ENCODE measurements at places on chromosomes 7 and 10.

- no peak for DNase-seq
Observed at GRCh38 chr7:3780525-3780924, 479.5 kb downstream of the SDK1 start.

- no peak for DNase-seq
Observed at GRCh38 chr7:135842446-135843179, 94.0 kb upstream of the FAM180A start.

DNA sequence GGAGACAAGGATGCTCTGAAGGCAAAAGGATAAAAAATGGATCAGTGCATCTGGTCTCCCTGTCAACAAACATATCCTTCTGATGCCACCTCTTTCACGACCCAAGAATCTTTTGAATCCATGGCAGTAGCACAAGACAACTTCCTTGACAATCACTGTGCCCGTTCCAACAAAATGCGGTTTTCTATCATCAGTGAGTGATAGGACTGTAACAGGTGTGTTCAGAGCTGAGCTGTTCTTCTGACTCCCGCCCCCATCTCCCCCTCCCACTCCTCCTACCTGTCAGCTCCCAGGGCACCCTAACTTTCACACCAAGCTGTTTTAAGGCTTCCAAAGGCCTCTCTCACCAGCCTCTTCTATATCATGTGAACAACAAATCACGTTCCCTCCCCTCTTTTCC, 74.8 kb downstream of the PARD3 start:
- DNase-seq, result no peak

- no peak for DNase-seq
Observed at GRCh38 chr7:44215531-44215930, 14.8 kb downstream of the YKT6 start.

DNA sequence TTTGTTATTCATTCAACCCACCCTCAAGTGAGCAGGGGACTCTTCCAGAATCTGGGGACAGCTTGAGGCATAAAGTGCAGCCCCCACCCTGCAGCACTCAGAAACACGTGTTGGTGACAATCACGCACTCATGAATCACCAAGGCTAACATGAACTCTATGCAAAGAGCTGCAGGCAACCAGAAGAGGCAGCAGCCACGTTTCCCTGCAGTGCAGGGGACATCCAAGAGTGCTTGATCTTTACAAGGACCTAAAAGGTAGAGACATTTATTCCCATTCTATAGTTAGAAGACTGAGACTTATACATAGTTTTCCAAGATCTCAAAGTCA, 135.2 kb upstream of the GDF10 start:
- DNase-seq, result no peak

DNA sequence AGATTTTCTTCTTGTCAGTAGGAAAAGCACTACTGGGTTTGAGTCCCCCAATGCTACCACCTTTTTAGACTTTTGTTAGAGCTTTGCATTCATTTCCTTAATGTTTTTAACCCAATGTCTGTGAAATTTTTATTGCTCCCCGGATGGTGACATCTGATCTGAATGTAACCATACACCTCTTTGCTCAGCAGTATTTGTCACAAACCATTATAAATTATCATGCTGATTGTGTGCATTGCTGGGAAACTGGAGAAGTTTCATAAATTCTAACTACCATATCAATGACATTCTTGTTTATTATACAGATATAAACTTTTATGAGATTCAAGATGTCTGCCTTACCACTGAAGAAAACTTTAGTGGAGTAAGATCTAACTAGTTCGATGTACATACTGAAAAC, 8.5 kb downstream of the NRP1 start:
- DNase-seq, result no peak
